ENCODE measurements at places on chromosomes 7 and 10. TPM values are rescaled to one million over a fixed set of nuclear protein-coding genes. Genes with fewer than 3 reads are reported as not detected.

Gene ERVW-1
- total RNA-seq = not detected

Gene ARPC1A
- 98.7 TPM for total RNA-seq

Gene DKK1
- 0.66 TPM for total RNA-seq

DNA sequence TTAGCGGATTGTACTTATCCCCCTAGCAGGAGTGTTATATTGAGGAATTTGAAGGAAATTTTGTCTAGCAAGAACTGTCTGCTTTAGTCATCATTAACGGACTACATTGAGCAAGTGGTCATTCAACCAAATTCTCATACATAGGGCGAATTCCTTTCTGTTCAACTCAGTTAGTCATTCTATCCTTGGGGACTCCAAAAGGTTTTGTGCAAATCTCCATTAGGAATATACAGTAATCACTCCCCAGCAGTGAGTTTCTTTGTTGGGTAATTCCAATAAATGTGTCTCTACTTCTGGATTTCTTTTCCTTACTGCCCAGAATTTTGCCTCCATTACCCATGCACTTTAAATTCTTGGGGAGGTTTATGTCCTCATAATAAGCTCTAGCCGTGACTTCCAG lies 51.1 kb downstream of the EPDR1 start:
- DNase-seq = no peak

- DNase-seq = peak; percentile 95
These were observed 9.6 kb downstream of the PSD start for GRCh38 chr10:102408728-102409603.

- no peak for DNase-seq
These were observed 192.3 kb downstream of the IMMP2L start for GRCh38 chr7:111370002-111370401.

DNA sequence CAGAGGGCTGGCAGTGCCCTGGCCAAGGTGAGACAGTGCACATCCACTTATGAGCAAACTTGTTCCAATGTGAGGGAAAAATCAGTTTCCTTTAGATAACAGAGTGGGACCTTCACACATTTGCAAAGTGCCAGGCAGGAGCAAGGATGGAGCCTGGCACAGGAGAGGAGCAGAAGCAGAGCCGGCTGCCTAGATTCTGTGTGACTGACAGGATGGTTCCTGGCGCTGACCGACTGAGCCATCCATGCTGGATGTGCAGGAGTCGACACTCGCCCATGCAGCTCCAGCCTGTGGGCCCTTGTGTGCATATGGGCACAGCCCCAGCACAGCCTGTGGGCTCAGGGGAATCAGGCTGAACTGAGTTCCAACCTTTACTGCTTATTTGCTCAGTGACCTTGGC lies 346.5 kb downstream of the GRID1 start:
- no peak for DNase-seq
